ENCODE measurements at places on chromosomes 7 and 10.

DNA sequence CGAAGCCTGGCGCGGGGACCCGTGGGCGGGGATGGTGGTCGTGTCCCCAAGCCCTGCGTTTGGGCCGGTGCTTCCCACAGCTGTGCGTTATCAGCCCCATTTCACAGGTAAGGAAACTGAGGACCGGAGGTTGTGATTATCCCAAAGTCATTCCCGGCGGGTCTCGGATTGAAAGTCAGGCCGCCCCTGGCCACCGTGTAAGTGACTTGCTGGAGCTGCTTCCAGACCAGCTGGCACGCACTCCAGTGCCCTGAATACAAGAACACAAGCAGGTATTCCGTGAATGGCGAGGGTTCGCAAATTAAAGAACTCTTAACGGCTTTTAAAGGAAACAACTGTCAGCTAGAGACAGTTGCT lies 675 bp upstream of the ATE1 start:
- no peak for DNase-seq

DNA sequence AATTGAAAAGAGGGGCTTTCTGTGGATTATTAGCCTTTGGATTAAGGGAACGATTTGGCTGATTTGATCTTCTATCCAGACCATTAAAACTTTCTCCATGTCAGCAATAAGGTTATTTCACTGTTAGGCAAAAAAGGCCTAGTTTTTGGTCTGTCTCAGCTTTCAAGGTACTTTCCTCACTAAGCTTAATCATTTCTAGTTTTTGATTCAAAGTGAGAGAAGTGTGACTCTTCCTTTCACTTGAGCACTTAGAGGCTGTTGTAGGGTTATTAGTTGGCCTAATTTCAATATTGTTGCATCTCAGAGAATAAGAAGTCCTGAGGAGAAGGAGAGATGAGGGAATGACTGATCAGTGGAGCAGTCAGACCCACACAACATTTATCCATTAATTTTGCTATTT lies 596.0 kb upstream of the TPK1 start:
- no peak for DNase-seq

DNA sequence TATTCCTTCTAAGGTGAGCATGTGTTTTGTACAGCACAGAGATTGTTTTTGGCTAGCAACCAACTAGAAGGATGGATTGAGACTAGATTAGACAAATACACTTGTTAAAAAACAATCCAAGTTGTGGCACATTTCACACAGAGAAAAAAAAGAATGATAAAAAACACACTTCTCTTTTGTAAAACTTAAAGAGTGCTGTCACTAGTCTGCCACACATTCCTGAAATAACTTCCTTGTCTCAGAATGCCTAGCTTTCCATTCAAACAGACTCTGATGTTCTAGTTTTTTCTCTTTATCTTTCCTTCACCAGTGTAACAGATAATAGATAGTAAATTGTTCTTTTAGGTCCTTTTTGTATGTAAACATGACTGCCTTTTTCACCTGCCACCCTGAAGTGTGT lies 11.4 kb downstream of the DLD start:
- DNase-seq, result no peak

DNA sequence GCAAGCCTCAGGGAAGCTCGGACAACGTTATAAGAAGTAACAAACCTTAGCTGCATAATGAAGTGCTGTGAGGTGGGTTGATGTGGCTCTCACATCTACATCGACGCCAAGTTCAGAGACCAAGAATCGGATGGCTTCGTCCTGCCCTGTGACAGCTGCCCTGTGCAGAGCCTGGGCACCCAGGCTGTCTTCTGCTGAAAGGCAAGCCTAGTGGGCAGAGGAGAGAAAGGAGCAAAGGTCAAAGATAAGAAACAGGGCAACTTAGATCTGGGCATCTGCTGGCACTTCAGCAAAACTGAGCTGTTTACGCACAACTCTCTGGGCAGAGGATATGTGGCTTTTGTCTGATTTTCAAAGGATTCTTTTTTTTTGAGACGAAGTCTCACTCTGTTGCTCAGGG lies 6.7 kb downstream of the ANKRD16 start:
- no peak for DNase-seq

DNA sequence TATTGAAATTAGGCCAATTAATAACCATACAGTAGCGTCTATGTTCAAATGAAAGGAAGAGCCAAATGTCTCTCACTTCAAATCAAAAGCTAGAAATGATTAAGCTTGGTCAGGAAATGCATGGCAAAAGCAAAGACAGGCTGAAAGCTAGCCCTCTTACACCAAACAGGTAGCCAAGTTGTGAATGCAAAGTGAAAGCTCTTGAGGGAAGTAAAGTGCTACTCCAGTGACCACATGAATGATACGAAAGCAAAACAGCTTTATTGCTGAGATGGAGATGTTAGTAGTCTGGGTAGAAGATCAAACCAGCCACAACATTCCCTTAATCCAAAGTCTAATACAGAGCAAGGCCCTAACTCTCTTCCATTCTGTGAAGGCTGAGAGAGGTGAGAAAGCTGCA lies 123.8 kb downstream of the TEX36 start:
- no peak for DNase-seq

- DNase-seq, result no peak
These were observed 279.2 kb downstream of the CXCL12 start for GRCh38 chr10:44105696-44106095.

GRCh38 chr7:77338883-77339629 lies 77.1 kb downstream of the GSAP start:
- no peak for DNase-seq

- DNase-seq, result no peak
These were observed 41.4 kb upstream of the PNLIPRP3 start for GRCh38 chr10:116385994-116386809.

- no peak for DNase-seq
These were observed 21.8 kb downstream of the CUL1 start for GRCh38 chr7:148720472-148720871.

GRCh38 chr10:86306628-86307278 lies 59.8 kb downstream of the GRID1 start:
- no peak for DNase-seq

- no peak for DNase-seq
These were observed 131.1 kb upstream of the SLC26A5 start for GRCh38 chr7:103577059-103577458.

GRCh38 chr10:46282842-46283574 lies 3.8 kb upstream of the ANTXRL start:
- DNase-seq, result no peak

DNA sequence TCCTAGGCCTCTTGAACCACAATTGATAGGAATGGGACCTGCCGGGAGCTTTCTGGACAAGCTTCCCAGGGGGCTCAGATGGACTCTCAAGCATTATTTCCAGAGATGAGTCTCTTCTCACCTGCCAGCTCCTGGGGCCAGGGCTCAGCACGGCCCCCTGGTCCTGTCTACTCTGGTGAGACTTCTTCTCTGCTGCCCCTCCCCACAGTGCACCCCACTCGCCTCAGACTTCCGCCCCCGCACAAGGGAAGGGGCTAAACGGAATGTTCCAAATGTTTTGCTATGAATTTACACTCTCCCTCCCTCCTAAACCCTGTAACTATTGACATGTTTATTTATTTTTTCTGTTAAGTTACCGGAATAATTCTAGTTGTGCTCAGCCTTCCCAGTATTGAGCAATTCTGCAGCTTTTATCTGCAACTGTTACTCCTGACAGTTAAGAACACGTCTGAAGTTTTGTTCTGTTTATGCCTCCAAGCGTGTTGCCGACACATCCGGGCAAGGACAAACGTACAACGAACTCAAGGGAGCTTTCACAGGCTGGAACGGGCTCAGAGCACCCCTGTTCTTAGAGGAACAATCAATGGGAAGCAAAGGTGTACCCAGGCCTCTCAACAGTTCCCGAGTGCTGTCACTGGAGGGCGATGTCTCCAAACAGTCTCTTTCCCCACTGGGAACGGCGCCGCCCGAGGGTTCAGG lies 55.2 kb downstream of the FHIP2A start:
- DNase-seq, result no peak

GRCh38 chr7:102425639-102426267 lies 7.6 kb upstream of the ORAI2 start:
- no peak for DNase-seq

DNA sequence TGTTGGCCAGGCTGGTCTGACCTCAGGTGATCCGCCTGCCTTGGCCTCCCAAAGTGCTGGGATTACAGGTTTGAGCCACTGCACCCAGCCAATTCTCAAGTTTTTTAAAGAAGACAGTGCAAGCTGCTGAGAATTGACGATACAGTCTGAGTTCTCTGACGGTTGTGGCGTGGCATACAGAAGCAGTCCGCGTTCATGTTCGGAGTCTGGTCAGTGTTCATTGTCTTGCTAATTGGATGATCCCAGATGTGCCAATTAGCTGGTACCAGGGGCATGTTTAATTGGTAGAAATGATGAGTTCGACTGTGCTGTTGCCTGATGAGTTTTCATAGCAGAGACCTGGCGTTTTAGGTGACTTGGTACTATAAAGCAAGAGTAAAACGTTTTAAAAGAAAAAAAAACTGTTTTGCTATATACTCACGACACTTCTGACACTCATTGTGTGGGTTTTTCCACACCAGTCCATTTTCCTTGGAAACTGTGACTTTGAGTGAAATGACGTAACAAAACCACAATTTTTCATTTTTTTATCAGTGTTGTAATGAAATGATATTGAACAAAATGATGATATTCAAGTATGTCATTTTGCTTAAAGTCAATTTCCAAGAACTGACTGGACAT lies 32.3 kb downstream of the CAMK1D start:
- DNase-seq, result no peak

DNA sequence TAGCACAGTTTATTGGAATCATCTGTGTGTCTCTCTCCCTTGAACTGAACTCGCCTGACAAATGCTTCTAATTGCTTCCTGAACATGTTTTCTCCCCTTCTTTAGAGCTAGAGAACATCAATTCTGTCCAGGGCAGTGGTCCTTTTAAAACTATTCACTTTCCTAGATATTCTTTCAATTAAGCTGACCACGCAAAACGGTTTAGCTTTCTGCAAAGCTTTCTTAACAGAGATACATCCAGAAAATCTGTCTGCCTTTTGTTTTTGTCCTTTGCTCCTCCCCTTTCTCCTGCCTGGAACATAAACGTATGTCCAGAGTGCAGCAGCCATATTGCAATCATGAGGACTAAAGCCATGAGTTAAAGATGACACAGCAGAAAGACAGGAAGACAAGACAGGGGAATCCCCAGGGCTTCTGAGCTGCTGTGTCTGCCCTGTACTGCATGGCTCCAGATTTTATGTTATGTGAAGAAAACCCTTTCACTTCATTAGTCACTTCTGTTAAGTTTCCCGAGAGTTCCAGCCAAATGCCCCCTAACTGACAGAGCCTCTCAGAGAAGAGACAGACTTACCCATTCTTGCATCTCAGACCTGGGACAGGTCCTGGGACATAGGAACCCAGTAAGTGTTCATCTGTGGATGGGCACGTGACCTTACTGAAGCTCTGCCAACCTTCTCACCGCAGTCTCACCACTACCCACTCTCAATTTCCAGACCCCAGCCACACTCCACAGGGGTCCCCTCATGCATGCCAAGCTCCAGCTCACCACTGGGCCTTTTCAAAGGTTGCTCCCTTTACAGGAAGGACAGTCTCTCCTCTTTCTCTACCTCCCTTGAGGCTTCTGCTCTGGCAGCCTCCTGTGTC lies 35.0 kb upstream of the CPXM2 start:
- DNase-seq, result no peak

- no peak for DNase-seq
These were observed 8.2 kb upstream of the OPTN start for GRCh38 chr10:13091801-13092200.

GRCh38 chr10:127046975-127047877 lies 142.0 kb downstream of the DOCK1 start:
- DNase-seq, result no peak

Measured in NCI-H2081 treated with DMSO at 0.1 percent for 48 hours (cell line).